ENCODE measurements at places on chromosomes 1 and 21. TPM values are rescaled to one million over a fixed set of nuclear protein-coding genes. Genes with fewer than 3 reads are reported as not detected.

The RGS13 gene
- not detected for total RNA-seq

The GNAI3 gene
- 19.9 TPM for total RNA-seq

The BTBD19 gene
- total RNA-seq: 4.4 TPM

The ADAMTS5 gene
- 3.8 TPM for total RNA-seq

The C1orf21 gene
- 21.7 TPM for total RNA-seq

Measured in regular cardiac myocyte (primary cell).